Lung microvascular endothelial cell (primary cell): ENCODE measurements at places on chromosomes 16 and 17.
A peak's percentile ranks its signal among the peaks of the same experiment; 100 is the strongest.

- DNase-seq: no peak
These were observed 30.3 kb downstream of the KLHDC4 start for GRCh38 chr16:87735270-87736007.

- DNase-seq: no peak
These were observed 182.2 kb upstream of the CPHXL start for GRCh38 chr16:75908331-75909117.

DNA sequence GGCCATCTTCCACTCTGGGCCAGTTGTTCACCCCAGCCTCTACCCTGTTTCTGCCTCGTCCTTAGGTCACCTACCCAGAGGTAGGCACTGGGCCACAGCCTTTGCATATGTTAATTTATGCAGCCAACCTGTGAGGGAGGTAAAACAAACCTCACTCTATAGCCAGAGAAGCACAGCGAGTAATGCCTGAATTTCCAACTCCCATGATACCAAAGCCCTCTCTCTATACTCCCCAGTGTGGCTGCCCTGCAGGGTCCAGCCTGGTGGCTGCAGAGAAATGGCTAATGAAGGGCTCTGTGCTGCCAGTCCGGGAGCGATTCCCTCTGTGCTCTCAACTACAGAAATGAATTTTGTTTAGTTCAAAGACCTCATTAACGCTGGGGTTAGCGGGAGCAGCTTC lies 397.0 kb upstream of the CCL2 start:
- DNase-seq: no peak

DNA sequence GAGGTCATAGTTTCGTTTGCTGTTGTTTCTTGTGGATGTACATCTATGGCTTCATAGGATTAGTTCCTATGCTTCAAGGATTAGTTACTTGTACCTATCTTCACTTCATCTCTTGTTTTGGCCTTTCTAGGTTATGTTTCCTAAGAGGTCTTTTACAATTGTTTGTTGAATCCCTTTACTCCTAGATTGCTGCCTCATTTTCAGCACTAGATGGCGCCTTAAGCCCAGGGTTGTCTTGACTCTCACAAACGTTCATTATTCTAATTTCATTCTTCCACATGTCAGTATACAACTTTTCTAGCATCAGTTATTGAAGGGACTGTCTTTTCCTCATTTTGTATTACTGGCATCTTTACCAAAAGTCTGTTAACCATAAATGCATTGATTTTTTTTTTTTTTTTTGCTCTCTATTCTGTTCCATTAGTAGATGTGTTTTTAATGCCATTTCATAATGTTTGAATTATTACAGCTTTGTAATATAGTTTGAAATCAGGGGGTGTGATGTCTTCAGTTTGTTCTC lies 45.0 kb upstream of the NACA2 start:
- DNase-seq: peak; percentile 68

- no peak for DNase-seq
These were observed 14.8 kb upstream of the PRPSAP1 start for GRCh38 chr17:76368545-76368944.

- DNase-seq: no peak
These were observed 77.2 kb downstream of the SNX11 start for GRCh38 chr17:48184721-48185120.

- no peak for DNase-seq
These were observed 1.5 kb upstream of the PVALEF start for GRCh38 chr17:81163703-81164370.
